Stimulated activated CD4-positive, alpha-beta T cell treated with anti-CD3 and anti-CD28 coated beads, TNF-alpha, amount 100 ng/mL, for 1 hour (primary cell): ENCODE measurements at places on chromosomes 6 and 20.

DNA sequence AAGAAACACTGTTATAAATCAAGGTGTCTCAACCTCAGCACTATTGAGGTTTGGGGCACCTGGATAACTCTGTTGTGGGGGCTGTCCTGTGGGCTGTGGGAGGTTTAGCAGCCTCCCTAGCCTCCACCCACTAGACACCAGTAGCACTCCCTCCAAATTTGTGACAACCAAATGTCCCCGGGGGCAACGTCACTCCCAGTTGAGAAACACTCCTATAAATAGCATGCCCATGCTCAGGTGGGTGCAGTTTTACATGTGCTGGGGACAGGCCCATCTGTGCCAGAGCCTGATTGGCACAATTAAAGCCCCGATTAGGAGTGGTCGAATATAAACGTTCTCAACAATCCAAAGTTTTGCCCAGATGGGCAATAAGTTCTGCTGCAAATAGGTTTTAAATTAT lies 78.9 kb downstream of the FAM50B start:
- no peak for DNase-seq

GRCh38 chr6:27791182-27791943 lies 120.8 kb downstream of the OR2B2 start:
- no peak for DNase-seq

DNA sequence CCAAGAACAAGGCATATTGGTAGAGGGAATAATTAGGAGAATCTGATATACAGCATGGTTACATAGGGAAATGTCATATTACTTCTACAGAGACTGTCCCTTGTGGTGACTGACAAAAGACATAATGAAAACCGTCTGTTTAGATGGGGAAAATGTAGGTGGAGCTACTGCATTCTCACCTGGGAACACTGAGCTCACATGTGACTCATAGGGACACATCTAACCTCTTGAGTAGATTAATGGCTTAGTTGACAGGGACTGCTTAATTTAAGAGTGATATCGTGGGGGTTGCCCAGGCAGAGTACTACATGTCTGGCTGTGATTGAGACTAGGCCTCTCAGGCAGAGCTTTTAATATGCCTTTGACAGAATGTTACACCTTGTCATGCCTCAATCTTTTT lies 235.3 kb upstream of the ZFP64 start:
- no peak for DNase-seq

- peak; percentile 13 for DNase-seq
Observed at GRCh38 chr6:144064402-144065212, 30.8 kb downstream of the SF3B5 start.

- DNase-seq = no peak
Observed at GRCh38 chr20:63456429-63457284, 15.8 kb downstream of the KCNQ2 start.

DNA sequence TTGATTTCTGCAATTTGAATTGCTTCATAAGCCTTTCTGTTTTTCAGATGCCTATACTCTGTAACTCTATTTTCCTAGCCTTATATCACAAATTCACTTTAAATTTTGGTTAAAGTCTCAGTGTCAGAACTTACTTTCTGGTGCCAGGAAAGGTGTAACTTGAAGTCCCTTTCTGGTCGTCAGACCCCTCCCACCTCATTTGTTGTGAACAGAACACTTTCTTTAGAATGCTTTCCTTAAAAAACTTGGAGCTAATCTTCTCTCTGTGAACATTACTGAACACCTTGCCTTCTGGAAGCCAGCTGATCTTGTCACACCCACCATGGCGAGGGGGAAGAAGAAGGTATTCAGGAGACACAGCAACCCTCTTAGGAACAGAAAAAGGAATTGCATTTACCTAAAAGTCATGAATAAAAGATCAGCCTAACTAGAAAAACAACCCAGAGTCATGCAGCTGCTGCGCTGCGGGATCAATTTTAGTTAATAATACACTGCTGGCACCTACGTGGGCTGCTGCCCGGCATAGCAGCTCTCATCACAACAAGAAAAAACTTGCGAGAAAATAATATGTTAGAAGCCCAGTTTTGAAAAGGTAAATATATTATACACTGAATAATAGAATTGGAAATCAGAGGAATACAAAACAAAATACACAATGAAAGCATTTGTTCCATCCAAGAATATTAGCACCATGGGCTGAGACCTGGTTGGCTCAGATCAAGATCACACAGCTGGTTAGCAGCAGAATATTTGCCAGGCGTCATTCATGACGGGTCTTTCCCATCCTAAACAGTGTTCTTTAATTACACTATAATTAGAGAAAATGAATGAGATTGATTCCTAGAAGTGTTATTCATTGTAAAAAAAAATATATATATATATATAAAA lies 5.8 kb upstream of the FAM217A start:
- DNase-seq = no peak

DNA sequence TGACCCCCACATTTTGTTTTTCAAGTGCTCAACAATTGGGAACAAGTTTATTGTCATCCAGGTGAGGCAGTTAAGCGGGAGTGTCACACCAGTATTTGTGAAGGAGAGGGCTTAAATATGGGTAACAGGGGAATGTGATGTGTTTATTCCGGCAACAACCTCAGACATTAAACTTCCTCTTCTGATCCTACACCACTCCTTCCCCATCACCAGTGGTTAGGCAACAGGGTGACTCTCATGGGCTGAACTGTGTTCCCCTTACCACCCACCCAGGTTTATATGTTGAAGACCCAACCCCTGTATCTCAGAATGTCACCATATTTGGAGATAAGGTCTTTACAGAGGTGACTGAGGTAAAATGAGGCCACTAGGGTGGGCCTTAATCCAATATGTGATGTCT lies 52.1 kb upstream of the RNF182 start:
- DNase-seq = no peak

GRCh38 chr6:41334482-41335040 lies 847 bp upstream of the NCR2 start:
- DNase-seq = no peak

GRCh38 chr6:28125401-28125800 lies 992 bp downstream of the ZSCAN16 start:
- DNase-seq = no peak

DNA sequence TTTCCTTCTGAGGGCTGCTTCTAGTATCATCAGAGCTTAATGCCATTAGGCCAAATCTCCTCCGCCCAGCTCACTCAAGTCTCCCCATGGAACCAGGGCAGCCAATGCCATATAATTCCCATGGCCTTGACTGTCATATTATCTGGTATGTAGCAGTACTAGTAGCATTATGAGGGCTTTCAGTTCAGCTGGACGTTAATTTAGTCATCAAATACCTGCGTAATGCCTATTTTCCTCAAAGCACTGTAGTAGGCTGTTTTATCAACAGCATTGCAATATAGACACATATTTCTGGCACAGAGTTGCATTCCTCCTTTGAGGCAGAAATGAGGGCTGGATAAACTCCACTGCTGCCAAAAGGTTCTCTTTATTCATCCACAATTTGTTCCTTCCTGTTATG lies 1.7 kb downstream of the KCTD20 start:
- no peak for DNase-seq

DNA sequence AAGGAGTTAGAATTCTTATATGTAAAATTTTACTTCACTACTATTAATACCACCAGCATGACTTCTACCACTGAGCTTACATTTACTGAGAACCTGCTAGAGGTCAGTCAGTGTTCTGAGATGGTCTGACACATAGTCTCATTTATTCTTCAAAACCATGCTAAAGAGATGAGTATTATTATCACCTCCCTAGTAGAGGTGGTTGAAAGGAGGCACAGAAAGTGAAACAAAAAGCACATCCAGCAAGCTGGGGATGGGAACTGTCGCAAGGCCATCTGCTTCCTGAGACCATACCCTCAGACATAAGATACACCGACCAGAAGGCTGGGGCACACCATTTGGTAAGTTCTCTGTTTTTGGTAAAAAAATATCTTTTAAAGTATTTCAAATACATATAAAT lies 137.7 kb downstream of the INSM1 start:
- DNase-seq = no peak

GRCh38 chr20:58144096-58144495 lies 84.4 kb downstream of the ANKRD60 start:
- DNase-seq = no peak

DNA sequence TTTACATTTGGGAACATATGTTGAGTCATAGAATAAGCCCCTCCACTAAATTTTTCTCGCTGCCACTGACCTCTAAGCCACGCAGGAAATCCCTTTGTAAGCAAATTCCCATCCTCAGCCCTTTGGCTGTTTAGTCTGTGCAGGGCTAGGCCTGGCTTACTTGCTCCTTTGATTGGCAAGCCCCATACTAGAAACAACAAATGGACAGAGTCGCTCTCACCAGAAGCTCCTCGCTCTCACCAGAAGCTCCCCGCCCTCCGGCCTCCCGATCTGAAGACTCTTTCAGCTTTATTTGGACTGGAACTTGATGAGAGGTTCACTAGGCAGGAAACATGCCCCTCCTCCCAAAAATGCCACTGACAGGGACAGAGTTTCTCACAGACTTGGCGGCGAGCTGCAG lies 149.2 kb upstream of the EXOC2 start:
- DNase-seq = no peak

DNA sequence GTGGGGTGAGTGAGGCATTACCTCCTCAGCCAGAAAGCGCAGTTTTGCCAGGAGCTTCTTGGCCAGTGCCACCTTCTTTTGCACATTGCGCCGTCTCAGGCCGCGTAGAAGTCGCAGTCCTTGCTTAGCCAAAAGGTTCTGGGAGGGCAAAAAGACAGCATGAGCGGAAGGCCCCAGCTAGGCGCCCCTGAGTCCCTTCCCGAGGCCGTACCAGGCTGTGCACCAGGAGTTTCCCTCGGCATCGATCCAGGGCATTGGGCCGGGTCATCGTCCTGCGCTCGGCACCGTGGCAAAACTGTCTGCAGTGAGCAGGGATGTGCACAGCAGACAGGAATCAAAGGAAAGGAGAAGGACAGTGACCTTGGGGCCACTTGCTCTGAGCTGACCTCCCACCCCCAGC lies 20.2 kb upstream of the SPAG4 start:
- DNase-seq = no peak

DNA sequence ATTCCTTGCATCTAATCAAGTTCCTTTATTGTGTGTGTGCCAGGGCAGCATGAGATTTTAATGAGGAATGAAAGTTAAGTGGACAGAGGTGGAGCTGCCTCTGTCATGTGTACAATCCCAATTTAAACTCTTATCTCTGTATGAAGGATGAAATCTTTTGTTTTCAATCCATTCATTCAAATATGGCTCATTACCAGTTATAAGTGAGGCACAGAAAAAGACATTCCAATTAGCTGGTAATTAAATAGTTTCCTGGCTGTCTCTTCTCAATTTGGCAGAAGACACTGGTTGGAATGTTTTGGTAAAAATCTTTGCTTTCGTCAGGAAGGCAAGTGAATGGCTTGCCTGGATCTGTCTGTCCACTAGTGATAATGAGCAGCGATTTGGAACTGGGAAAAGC lies 46.4 kb downstream of the CLVS2 start:
- no peak for DNase-seq

GRCh38 chr6:130296854-130297253 lies 69.0 kb upstream of the TMEM200A start:
- no peak for DNase-seq

DNA sequence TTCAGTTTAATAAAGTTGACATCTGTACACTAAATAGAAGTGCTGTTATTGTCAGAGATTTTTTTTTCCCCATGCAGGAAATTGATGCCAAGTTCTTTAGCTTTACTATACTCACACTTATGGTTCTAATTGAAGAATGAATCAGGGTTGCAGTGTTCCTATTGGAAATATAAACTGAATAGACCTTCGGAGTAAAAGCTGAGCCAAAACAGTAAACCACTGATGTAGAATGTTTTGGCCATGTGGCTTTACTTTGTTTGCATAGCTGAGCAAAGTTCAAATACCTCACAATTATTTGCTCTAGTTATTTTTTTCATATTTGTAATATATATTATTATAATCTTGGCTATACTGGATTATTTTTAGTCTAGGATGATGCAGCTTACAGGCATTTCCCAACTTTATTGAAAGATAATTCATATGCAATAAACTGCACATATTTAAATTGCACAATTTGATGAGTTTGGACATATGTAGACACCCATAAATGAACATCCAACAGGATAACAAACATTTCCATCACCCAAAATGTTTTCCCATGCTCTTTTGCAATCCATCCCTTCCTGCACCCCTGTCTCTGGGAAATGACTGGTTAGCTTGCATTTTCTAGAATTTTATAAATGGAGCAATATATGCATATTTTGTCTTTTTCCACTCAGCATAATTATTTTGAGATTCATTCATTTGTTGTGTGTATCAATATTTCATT lies 105.8 kb upstream of the NOX3 start:
- DNase-seq = no peak

GRCh38 chr20:17909869-17910321 lies 58.7 kb downstream of the SNX5 start:
- DNase-seq = no peak

DNA sequence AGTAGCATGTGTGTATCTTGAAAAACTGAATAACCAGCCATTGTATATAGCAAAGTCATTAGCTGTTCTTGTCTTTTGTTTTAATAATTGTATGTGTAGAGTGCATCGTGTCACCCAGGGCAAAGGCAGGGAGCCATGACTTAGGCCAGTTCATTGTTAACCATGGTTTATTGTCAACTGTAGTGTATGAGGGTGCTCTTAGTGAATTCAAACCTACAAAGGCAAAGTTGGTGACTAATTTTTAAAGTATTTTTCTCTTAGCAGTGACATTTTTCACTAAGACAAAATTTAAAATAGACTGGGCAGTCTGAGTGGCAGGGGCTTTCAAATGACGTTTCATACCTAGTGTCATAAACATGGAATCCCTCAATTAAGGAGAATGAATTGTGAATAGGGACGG lies 79.0 kb downstream of the TULP4 start:
- no peak for DNase-seq

- DNase-seq = no peak
Observed at GRCh38 chr6:63537201-63537958, 34.9 kb upstream of the LOC128125822 start.

- DNase-seq = no peak
Observed at GRCh38 chr6:84457276-84457675, 229.8 kb upstream of the CEP162 start.

GRCh38 chr6:21559238-21559637 lies 34.3 kb upstream of the SOX4 start:
- DNase-seq = no peak

- no peak for DNase-seq
Observed at GRCh38 chr6:163466839-163467390, 52.4 kb downstream of the QKI start.

DNA sequence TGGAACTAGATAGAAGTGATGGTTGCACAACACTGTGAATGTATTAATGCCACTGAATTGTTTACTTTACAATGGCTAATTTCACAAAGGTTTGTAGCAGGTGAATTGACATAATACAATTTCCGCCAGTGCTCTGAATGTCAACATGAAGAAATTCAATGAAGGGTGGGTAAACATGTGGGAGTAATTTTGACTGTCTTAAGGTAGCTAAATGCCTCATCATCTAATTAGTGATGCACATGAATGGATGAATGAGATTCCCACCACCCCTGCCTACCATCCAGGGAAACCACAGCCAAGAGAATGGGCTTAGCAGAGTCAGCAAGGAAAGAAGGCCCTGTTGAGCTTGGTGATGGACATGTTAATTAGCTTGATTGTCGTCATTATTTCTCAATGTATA lies 275.3 kb downstream of the ALDH8A1 start:
- DNase-seq = no peak

GRCh38 chr6:3727036-3727435 lies 24.5 kb downstream of the PXDC1 start:
- DNase-seq = no peak

GRCh38 chr6:117547688-117548621 lies 54.4 kb downstream of the GOPC start:
- DNase-seq = peak; percentile 24
